Stimulated activated CD8-positive, alpha-beta memory T cell treated with anti-CD3 and anti-CD28 coated beads, Interleukin-2, amount 100 ng/mL, for 1 hour (primary cell): ENCODE measurements at places on chromosomes 1 and 21.

DNA sequence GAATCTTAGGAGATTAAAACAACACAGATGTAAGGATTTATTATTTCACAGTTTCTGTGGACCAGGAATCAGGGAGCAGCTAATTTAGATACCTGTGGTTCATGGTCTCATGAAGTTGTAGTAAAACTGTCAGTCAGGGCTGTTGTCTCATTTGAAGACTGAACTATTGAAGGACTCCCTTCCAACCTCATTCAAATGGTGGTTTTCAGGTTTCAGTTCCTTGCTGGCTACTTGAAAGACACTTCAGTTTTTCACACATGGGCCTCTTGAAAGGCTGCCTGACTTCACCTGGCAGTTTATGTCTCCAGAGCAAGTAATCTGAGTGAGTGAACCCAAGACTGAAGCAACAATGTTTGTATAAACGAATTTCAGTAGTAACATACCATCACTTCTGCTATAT is 915.9 kb downstream of the PLA2G4A start:
- no peak for DNase-seq

DNA sequence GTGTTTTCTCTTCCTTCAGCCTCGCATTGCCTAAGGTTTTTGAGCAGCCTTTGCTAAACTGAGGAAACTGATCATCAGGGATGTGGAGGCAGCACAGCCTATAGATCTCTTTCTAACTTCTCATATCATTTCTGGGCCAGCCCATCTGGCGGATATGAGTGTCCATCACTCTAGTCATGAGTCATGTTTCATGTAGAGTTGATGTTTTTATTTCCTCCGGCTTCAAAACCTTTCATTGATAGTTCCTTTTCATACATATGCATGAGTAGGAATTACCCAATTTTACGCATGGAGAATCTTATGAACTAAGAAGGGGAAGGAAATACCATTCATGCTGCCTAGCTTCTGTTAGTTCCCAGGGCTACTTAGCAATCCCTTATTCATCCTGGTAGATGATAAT is 66.3 kb downstream of the SPATA46 start:
- DNase-seq: no peak

GRCh38 chr1:92957030-92957734 is 4.1 kb downstream of the DIPK1A start:
- no peak for DNase-seq

GRCh38 chr21:19246018-19246417 is 842.4 kb upstream of the TMPRSS15 start:
- DNase-seq: no peak

GRCh38 chr21:46054451-46054881 is 43.4 kb upstream of the COL6A2 start:
- no peak for DNase-seq

GRCh38 chr1:160777486-160778089 is 18.4 kb upstream of the LY9 start:
- no peak for DNase-seq

- DNase-seq: no peak
These were observed 4.7 kb downstream of the CLK2 start for GRCh38 chr1:155268630-155269029.

DNA sequence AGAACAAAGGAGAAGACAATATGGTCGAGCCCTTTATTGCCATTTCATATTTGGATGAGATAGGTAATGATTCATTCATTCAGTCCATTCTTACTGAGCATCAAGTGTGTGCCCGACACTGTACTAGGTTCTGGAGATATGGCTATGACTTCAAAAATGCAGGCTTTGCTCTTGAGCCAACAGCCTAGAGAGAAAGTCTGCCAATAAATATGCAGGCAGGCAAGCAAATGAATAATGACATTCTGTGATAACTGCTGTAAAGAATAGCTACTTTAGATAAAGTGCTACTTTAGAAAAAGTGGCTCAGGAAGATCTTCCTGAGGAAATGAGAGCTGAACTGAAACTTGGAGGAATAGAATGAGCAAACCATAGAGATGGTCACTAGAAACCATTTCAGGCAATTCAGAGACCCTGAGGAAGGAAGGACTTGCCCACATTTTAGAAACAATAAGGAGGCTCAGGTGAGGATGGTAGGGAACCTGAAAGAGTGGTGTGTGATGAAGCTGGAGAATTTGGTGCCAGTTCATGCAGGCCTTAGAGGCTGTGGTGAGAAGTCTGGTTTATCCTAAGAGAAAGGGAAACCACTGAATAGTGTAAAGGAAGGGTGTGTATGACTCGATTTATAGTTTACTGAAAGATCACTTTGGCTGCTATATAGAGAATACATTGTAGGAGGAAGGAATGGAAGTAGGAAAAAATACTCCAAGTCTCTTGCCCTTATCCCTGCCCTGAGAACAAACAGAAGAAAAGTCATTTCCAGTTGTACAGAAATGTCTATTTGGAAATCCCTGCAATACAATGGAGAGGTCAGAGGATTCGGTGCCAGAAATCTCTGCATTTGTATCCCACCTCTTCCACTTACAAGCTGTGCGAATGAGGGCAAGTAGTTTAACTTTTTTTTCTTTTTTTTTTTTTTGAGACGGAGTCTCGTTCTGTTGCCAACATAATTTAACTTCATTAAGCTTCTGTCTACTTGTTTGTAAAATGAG is 167.9 kb downstream of the VPS13D start:
- no peak for DNase-seq
